ENCODE measurements at places on chromosomes 16 and 17.
A peak's percentile ranks its signal among the peaks of the same experiment; 100 is the strongest.

DNA sequence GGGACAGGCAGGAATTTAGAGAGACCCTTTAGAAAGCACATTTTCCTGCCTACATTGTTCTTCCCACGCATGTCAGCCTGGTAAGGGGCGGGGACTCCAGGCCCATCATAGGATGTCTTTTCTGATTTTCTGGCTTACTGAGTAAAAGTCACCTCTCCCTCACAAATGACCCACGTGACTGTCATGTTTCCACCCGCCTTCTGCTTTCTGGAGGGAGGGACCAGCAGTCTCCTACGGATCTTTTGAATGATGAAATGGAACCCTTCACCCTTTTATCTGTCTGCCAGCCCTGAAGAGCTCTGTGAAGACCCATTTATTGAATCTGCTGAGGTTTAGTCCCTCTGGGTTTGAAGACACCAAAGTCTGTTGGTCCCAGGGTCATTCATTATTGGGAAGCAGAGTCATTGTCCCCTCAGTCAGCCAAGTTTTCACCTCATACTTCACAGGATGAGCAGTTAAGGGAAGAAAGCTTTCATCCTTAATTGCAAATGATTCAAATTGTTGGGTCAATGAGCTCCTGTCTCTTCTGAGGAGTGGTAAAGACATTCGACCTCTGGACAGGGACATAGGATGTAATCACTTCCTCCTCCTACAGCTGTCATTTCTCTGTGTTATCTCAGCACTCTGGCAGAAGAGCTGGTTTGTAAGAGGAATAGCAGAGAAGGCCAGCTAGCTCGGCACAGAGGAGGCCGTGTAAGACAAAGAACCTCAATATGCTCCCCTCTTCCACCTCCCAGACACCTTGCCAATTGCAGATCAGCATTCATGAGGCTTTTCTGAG, 446.1 kb downstream of the HS3ST3B1 start:
- no peak for DNase-seq

GRCh38 chr16:50440531-50440930, 71.7 kb upstream of the BRD7 start:
- no peak for DNase-seq

DNA sequence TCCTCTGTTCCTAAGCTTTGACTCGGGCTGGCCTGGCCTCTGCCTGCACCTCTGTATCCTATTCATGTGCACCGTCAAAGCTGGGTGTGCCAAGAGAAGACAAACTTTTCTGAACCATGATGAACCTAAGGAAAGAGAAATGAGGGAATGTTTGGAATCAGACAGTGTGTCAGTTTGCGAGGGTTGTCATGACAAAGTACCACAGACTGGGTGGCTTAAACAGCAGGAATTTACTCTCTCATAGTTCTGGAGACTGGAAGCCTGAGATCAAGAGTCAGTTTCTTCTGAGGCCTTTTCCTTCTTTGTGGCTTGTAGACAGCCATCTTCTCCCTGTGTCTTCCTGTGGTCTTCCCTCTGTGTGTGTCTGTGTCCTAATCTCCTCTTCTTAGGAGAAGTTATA, 129.0 kb downstream of the KATNIP start:
- no peak for DNase-seq

DNA sequence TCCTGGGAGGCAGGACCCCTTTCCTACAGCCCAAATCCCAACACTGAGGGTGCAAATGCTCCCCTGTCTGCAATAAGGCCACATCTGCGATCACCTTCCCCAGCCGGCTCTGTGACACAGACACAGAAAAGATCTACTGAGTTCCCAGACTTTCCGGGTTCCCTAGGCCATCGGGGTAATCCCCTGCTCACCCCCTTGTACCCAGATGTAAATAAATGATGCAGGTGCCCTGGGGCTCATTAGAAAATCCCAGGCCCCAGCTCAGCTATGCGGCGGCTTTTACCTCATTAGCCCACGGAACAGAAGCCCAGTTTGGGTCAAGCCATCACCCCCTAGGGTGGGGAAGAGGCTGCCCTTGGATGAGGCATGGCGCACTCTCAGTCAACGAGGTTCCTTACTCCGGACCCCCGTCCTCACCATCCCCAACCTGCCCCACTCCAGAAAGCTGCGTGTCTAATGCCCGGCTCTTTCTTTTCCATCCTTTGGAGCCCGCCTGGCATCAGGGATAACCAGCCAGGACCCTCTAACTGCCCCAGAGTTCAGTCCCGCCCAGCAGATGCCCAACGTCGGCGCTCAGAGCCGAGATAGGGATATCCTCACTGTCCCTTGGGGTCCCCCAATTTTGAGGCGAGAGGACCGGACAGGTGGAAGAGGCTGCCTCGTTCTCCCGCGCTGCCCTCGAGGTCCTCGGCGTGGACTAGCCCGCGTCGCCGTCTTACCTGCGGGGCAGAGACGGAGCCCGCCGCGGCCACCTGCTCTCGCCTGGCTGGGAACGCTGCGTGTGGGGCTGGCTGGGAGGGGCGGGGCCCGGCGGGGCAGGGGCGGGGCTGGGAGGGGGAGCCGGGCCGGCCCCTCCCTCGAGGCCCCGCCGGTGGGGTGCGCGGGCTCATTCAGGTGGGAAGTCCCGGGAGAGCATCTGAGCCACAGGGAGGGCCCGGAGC, at the start of gene ZNF385C:
Gene ZNF385C (minus strand): TSS at position 783 of the 941 bp plus-strand sequence. CDS start 35,417 bp downstream, outside the sequence.
- peak; percentile 18 for DNase-seq

GRCh38 chr16:15434425-15435215, at the start of gene BMERB1:
Gene BMERB1 (plus strand): TSS chr16:15434588. CDS start chr16:15434654, 66 bp downstream.
- DNase-seq = peak; percentile 82

GRCh38 chr17:78034429-78035091, 76.1 kb downstream of the TNRC6C start:
- peak; percentile 18 for DNase-seq

DNA sequence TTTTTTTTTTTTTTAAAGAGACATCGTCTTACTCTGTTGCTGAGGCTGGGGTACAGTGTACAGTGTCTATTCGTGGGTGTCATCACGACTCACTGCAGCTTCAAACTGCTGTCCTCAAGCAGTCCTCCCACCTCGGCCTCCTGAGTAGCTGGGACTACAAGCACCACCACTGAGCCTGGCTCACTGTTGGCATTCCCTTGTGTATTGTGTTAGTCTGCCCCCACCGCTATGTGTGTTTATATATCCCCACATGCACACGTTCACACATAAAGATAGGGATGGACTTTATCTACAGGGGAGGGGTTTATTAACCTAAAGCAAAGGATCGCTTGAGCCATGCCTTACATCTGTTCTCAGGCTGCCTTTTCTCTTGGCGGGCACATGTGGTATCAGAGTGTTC, 63.8 kb downstream of the SEC14L1 start:
- DNase-seq = no peak

DNA sequence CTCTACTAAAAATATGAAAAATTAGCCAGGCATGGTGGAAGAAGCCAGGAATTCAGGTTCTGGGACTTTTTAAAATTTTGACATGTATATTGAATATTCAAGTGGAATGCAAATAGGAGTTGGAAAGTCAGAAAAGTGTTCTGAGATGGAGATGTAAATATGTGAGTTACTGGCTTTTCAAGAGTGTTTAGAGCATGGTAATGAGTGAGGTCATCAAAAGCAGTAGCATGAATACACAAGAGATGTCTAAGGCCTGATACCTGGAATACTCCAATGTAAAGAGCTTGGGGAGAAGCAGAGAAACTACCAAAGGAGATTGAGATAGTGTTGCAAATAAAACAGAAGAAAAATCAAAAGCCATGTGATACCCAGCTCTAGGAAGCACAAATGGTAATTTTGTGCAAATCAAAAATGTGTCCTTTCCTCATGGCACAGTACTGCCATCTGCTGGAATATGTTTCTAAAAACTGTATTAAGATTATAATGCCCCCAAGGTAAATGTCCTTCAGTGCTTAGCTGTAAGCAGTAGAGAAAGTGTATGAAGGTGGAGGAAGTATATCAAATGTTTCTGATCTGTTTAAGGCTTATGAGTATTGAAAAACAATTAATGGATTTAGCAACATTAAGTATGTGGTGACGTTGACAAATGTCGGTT, 908.4 kb downstream of the KCNJ18 start:
- peak; percentile 3 for DNase-seq

- no peak for DNase-seq
Observed at GRCh38 chr17:68568581-68568980, 32.6 kb downstream of the FAM20A start.

- no peak for DNase-seq
Observed at GRCh38 chr16:16158741-16159374, 64.4 kb downstream of the ABCC6 start.

GRCh38 chr16:81495321-81496234, 51.0 kb downstream of the CMIP start:
- no peak for DNase-seq

GRCh38 chr16:8858994-8859912, 9.6 kb downstream of the CARHSP1 start:
- no peak for DNase-seq

DNA sequence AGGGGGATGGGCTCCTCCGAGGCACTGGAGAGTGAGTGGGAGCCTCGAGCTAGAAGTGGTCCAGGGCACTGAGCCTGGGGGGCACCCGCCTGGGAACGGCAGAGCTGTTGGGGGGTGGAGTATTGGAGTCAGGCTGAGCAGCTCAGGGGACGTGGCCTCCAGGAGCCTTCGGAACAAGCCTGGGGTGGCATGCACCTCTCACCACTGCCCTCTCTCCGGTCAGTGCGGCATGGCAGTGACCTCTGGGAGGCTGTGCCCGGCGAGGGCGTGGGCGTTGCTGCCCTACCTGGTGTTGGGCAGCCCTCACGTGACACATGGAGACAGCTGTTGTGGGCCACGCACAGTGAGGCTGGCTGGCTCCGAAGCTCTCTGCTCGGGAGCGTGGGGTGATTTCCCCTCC, 13.9 kb downstream of the PRSS27 start:
- DNase-seq = no peak

DNA sequence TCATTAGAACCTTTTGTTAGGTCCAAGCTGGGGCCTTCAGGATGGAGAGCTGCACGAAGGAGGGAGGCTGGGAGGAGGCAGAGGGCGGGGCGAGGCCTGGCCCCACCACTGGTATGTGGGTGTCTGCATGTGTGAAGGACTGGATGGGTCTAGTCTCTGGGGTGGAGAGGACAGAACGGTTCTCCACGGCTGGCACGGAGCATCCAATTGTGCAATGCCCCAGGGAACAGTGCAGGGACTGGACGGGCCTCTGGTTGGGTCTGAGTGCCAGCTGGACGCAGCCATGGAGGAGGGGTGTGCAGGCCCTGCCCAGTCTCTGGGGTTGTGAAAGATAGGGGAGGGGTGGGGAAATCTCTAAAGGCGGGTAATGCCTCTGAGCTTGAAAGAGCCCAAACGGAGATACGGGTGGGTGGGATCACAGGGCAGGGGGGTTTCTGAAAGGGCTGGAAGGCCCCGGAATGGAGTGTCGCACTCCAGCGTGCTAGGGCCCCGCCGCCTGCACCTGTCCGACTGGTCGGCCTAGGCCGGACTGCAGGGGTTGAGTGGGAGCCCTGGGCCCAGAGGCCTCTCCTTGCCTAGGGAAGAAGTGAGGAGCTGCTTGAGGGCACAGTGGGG, 1.6 kb downstream of the PPL start:
- no peak for DNase-seq

DNA sequence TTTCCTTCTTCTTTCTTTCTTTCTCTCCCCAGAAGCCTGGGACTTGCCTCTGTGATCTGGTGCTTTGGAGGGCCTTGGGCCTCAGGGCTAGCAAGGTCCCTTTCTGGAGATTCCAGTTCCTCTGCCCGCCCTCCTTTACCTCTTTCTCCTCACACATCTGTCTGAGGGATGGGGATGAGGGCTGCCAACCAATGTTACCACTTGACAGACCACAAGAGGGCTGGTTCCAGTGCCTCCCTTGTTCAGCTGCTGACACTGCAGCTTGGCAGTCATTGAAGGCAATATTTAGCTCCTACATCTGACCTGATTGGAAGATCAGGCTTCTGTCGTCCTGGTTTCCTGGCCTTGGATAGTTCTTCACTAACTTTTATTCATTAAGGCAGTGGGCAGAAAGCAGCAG, 3.6 kb upstream of the ZNF652 start:
- peak; percentile 8 for DNase-seq

- DNase-seq = no peak
Observed at GRCh38 chr16:19636436-19637267, 81.1 kb downstream of the VPS35L start.

- no peak for DNase-seq
Observed at GRCh38 chr16:83942815-83943515, 10.1 kb upstream of the OSGIN1 start.

DNA sequence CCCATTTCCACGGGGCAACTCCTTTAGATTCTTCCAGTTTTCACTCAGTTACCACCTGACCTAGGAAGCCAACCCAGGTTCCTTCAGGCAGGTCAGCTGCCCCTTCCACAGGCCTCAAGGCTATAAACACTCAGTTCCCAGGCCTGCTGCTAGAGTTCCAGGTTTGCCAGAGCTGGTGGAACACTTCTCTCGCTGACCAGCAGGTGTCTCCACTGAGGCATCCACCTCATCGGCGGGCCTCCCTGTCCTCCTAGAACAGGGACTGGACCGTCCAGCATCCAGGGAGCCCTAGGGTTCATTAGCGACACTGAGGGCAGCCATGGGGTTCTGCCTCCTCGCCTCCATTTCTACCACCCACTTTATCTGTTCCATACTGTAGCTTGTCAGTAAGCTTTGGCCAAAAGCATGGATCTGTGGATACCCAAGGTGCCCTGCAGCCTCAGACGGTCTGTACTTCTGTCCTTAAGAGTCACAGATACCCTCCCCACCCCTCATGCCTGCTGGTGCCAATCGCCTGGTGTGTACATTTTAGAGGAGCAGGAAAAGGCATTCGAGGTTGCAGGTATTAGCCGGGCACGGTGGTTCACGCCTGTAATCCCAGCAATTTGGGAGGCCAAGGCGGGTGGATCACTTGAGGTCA, 29.0 kb downstream of the PIMREG start:
- peak; percentile 81 for DNase-seq

DNA sequence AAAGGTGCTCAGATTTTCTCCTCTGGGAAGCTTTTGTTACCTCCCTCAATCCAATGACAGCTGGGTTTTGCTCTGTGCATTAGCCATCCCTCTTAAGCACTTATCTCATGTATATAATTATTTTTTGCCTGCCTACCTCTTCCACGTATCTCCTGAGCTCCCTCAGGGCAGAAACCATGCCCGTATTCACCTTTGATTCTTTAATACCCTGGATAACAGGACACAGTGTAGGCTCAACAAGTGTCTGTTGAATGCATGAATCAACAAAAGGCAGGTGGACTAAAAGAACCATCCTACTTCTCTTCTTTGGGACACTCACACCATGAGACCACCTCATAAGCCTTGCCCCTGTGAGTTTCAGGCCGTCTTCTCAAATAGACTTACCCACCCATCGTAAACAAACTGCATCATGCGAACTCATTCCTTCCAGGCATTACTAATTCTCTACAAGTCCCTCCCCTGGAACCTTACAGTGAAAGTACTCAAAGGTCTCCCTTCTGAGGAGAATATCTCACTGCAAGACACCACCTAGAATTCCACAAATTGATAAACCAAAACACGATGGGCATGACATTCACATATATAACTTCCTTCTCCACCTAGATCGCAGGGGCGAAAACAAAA, 3.2 kb downstream of the ARHGAP17 start:
- no peak for DNase-seq

- no peak for DNase-seq
Observed at GRCh38 chr17:81091774-81092517, 57.0 kb downstream of the BAIAP2 start.

DNA sequence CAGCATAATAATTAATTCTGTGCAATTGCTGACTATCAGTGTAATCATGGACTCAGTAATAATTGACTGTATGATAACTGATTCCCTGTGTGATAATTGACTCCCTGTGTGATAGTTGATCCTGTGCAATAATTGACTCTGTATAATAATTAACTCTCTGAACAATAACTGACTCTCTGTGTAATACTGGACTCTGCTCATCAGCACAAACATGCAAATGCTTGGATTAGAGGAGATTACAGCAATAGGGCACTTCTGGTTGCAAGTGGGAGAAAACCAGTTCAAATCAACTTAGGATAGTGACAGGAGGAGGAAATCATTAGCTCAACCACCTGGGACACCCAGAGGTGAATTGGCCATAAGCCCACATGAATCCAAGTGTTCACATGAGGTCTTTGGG, 582.1 kb downstream of the RBFOX1 start:
- DNase-seq = no peak
